ENCODE measurements at places on chromosomes 12 and 14.

- peak; percentile 42 for DNase-seq
These were observed at the start of gene IGFBP6 for GRCh38 chr12:53097564-53098353. IGFBP6 (plus strand) TSS chr12:53097667; CDS start chr12:53097718, 51 bp downstream.

DNA sequence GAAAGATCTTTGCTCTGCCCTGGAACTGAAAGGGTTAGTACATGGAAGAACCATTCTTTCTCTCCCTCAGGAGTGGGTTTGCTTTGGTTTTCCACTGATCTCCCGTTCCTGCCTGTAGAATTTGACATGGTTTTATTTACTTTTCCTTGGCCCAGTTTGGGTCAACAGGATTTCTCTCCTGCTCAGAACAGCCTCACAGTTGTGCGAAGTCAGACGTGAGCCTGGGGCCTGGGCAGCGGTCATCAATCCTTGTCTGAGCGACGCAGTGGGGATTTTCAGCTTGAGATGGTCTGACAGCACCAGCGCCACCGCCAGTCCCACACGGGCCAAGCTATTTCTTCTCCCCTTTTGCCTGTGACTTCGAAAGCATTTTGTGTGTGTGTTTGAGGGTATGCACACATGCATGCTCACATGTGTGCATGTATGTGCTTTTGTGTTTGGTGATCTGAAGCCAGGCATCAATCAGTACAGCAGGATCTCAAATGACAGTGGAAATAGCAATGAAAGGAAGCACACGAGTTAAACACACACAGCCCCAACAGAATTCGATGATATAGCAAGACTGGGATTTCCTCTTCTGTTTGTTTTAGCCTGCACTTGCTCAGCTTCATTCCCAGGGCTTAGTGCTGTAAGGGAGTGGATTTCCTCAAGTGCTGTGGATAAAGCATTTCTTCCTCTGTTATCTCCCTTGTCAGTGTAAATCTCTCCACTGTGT lies 58.3 kb downstream of the SMOC1 start:
- no peak for DNase-seq

DNA sequence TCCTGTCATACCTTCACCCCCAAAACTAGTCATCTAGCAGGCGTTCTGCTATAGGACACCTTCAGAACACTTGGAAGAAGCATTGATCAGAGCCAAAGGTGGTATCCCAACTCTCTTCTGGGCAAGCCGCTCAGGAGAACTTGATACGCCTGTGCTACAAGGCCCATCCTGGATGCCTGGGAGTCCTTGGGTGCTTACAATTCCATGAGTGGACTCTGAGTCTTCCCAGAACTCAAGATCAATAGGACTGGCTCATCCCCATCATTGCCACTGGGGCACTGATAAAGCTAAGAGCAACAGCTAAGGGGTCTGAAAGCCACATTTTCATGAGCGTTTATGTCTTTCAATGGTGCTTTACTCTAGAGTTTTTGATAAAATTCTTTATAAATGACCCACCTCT lies 1.9 kb downstream of the SPTB start:
- DNase-seq, result no peak

DNA sequence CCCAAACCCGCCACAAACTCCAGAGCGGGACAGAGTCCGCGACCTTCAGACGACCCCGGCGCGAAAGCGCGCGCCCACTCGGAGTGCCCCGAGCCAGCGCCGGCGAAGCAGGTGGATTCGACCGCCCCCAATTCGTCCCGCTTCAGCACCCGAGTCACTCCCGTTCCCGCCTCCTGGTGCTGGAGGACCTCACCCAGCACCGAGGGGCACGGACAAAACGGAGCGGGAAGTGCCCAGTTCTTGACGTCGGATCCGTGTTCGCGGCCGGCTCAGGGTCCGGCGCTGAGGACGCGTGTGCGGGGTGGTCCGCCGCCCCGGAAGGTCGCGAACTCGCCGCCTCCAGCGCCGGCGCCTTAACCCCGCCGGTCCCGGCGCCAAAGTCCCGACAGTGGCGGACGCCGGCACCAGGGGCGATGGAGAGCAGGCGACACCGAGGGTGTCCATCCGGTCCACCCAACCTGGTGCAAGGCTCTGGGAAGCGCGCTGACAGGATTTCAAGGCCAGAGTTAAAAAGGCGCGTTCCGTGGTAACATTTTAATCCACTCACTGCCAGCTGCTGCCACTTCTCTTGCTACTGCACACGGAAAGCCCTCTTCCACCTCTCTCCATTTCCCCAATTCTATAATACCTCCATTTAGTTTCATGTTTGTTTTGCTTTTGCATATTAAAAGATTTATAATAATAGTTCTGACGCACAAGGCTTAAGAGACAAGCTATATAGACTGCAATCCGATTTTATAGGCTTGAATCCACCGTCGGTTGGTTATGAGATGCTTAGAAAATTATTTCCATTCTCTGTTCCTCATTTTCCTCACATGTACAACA lies 240.0 kb upstream of the CPNE8 start:
- no peak for DNase-seq

DNA sequence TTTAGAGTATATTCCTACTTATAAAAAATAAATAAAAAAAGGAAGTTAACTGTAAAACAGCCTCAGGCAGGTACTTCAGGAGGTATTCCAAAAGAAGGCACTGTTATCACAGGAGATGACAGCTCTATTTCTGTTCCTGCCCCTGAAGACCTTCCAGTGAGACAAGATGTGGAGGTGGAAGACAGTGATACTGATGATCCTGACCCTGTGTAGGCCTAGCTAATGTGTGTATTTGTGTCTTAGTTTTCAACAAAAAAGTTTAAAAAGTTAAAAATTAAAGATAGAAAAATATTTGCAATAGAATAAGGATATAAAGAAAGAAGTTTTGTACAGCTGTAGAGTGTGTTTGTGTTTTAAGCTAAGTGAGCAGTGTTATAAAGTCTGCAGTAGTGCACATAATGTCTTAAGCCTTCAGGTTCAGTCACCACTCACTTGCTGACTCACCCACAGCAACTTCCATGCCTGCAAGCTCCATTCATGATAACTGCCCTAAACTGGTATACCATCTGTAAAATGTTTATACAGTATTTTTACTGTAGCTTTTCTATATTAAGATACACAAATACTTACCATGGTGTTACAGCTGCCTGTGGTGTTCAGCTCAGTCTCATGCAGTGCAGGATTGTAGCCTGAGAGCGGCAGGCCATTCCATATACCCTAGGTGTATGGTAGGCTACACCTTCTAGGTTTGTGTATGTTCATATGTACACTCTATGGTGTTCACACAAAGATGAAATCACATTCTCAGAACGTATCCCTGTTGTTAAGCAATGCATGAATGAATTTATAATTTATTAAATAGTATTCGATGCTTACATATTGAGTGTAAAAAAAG lies 121.1 kb downstream of the ANO6 start:
- no peak for DNase-seq

DNA sequence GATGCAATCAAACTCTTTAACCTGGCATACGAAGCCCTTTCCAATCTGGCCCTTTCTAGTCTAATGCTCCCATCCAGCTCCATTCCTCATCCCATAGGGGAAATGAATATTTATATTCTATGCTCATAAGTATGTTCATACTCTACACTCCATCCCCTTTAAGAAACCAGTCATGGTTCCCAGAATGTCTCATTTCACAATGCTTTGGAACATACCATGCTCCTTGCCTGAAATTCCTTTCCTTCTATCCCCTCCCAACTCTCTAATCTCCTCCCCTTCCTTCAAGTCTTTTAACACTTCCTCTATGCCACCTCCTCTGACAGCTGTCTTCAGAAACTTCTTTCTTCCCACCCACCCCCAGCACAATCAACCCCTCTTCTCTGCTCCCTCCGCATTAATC lies 207.0 kb upstream of the CAND1 start:
- DNase-seq, result no peak

- no peak for DNase-seq
These were observed 34.7 kb upstream of the CDKN3 start for GRCh38 chr14:54362089-54362504.

GRCh38 chr12:58204071-58204470 lies 262.7 kb downstream of the ATP23 start:
- DNase-seq, result no peak

DNA sequence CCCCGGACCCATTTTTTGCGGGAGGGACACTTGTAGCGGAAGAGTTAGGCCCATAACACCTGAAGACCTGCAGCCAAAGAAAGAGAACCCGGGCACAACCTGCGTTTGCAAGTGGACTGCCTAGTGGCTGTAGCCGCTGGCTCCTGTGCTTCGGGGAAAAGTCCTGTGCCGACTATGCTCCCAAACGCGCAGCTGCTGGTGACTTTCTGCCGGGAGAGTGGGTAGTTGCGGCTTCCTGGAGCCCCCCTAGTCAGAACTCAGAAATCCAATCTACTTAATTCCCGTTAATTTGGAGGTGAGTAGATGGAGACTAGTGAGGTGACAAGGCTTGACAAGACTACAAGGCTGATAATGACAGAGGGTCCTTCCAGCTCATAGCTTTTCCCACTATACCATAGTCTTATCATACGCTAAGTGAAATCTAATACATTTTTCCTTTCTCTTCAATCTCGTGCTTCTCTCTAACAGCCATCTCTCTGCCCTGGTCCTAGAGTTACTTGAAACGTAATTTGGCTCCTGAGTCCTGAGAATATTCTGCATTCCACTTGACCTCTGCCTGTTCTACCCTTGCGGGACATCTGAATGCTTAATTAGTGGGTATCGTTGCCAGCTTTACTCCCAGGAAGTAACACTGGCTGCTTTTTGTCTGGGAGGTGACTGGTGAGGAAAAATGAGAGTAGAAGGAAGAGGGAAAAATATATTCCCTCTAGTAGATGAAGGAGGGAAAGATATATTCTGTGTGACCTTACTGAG lies 556 bp downstream of the MTHFD1 start:
- no peak for DNase-seq

DNA sequence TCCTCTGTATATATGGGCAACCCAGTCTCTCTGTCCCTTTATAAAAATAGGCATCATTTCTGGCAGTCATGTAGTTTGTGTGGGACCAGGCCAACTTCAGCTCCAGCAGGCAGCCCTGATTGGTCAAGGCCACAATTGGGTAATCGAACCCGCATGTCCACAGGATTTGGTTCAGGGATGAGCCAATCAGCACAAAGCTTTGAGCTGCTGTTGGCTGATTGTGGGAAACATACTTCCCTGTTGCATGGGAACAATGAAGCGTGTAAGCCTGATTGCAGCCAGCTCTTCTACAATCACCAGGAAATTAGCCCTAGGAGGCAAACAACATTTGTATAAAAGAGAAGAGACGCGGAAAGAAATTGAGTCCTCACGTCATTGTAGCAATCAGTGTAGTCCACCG lies 328.6 kb downstream of the PCNX1 start:
- DNase-seq, result no peak

DNA sequence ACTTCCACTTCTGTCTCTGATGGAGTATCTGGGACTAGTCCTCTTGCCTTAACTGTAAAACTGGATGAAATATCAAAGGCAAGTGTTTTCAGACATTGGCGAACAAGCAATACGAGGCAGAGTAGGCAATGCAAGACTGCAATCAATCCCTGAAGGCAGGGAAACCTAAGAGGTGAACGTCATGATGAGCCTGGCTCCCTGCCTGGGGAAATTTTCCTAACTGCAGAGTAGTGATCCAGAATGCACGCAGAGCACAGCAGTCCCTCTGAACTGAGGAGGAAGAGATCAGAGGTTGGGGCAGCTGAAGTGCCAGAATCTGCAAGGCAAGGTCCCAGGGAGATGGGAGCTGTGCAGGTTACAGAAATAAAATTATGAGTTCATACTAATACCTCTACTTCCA lies 18.5 kb downstream of the BHLHE41 start:
- no peak for DNase-seq

- no peak for DNase-seq
These were observed 34.2 kb upstream of the RNASE1 start for GRCh38 chr14:20836668-20837338.

- no peak for DNase-seq
These were observed 28.7 kb downstream of the PHETA1 start for GRCh38 chr12:111340231-111340630.
